Activated T-cell treated with anti-CD3 and anti-CD28 coated beads, Interleukin-2, amount 50 U/mL, for 4 hours (primary cell): ENCODE measurements at places on chromosomes 3 and 15. TPM values are rescaled to one million over a fixed set of nuclear protein-coding genes. Genes with fewer than 3 reads are reported as not detected.

Gene RSL24D1
- 211 TPM for total RNA-seq

Gene HDC
- total RNA-seq: 1.5 TPM

Gene FAM98B
- 44.6 TPM for total RNA-seq

Gene OR4F6
- total RNA-seq: not detected
